ENCODE measurements at places on chromosomes 12 and 14. TPM values are rescaled to one million over a fixed set of nuclear protein-coding genes. Genes with fewer than 3 reads are reported as not detected.

SERPINA3 gene
- 85.0 TPM for total RNA-seq

EEA1 gene
- total RNA-seq = 26.1 TPM

INSM2 gene
- not detected for total RNA-seq

FKBP4 gene
- total RNA-seq = 35.5 TPM

IL26 gene
- not detected for total RNA-seq

SLC10A1 gene
- not detected for total RNA-seq

FAM234B gene
- total RNA-seq = 5.9 TPM

TTC6 gene
- not detected for total RNA-seq

CAPS2 gene
- 29.3 TPM for total RNA-seq

CACNA1C gene
- total RNA-seq = 6.3 TPM

GRCh38 chr14:103014466-103015228 is 42.7 kb downstream of the CDC42BPB start:
- no peak overlapping the region for H3K4me3 ChIP-seq
- H3K4me1 ChIP-seq = peaks cover 55% of the 10 kb centered on the region
- DNase-seq = no peak
- H3K36me3 ChIP-seq = peaks cover 22% of the 10 kb centered on the region

- H3K4me1 ChIP-seq = peaks cover 49% of the 10 kb centered on the region
- no peaks in the 10 kb centered on the region for H3K27me3 ChIP-seq
- H3K27ac ChIP-seq = no peak overlapping the region
- H3K36me3 ChIP-seq = no peaks in the 10 kb centered on the region
- no peak for DNase-seq
Observed at GRCh38 chr12:108697905-108698304, 33.4 kb downstream of the CORO1C start.

DNA sequence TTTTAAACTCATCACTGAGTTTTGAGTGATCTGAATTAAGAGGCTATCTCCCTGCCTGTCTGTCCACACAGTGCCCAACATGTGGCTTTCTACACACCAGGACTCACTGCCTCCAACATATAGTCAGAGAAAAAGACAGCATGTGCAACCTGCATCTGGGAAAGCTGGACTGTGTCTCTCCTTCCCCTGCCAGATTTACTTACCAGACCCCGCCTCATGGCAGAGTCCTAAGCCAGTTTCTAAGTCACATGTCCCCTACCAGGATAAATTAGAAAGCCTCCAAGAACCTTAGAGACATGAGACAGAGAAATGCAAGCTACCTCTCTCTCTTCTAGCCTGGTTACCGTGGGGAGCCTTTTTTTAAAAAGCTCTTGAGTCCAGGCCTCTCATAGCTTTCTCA is 2.7 kb upstream of the HDAC7 start:
- H3K4me1 ChIP-seq = peaks cover 5% of the 10 kb centered on the region
- no peaks in the 10 kb centered on the region for H3K27me3 ChIP-seq
- no peaks in the 10 kb centered on the region for H3K36me3 ChIP-seq

GRCh38 chr12:41605545-41606305 is 417.6 kb downstream of the PDZRN4 start:
- H3K4me3 ChIP-seq = no peak overlapping the region
- no peak for DNase-seq
- H3K36me3 ChIP-seq = no peaks in the 10 kb centered on the region
- peaks cover 9% of the 10 kb centered on the region for H3K4me1 ChIP-seq

GRCh38 chr12:46534327-46534840 is 161.8 kb upstream of the SLC38A2 start:
- DNase-seq = no peak
- no peak overlapping the region for H3K4me3 ChIP-seq
- H3K27me3 ChIP-seq = no peaks in the 10 kb centered on the region
- H3K27ac ChIP-seq = no peak overlapping the region
- H3K36me3 ChIP-seq = no peaks in the 10 kb centered on the region

GRCh38 chr12:45981075-45981837 is 9.1 kb downstream of the SCAF11 start:
- H3K36me3 ChIP-seq = no peaks in the 10 kb centered on the region
- H3K27ac ChIP-seq = no peak overlapping the region
- H3K27me3 ChIP-seq = no peaks in the 10 kb centered on the region
- peaks cover 16% of the 10 kb centered on the region for H3K4me1 ChIP-seq

DNA sequence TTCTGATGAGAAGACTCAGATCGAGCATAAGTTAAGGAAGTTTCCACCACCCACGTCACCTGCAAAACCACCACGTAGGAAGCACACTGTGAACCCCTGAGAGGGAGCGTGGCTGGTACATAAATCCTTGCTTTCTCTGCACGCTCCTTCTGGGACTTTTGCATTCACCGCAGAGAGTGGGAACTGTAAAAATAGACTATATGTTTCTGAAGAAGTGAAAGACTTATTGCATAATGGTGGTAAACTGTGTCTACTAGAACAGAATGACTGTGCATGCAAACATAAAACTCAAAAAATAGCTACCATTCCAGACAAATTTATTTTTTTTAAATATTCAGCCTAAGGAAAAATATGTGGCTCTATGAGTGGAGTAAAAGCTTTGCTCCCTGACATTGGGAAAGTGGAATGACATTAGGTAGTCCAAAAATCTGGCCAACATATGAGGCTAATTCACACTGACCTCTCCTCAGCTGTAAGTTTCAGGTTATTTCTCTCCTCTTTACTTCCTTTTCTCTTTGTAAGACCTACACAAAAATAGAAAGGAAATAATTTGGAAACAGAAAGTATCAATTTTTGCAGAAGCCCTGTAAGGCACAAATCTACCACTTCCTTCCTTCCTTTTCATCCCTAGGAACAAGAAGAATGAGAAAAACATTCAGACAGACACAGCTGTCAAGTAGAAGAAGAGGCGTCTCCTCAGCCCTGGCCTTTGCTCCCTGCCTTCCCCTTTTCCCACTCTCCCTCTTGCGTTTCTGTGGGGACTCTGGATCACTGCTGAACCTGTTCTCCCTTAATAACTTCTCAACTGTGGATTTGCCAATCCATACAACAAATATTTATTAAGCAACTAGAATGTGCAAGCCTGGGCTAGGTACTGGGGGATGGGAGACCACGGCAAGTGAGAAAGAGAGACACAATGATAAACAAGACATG is 264.3 kb upstream of the FOXN3 start:
- no peaks in the 10 kb centered on the region for H3K36me3 ChIP-seq
- H3K27me3 ChIP-seq = no peaks in the 10 kb centered on the region
- no peak overlapping the region for H3K27ac ChIP-seq
- no peak for DNase-seq
- H3K4me3 ChIP-seq = no peak overlapping the region

DNA sequence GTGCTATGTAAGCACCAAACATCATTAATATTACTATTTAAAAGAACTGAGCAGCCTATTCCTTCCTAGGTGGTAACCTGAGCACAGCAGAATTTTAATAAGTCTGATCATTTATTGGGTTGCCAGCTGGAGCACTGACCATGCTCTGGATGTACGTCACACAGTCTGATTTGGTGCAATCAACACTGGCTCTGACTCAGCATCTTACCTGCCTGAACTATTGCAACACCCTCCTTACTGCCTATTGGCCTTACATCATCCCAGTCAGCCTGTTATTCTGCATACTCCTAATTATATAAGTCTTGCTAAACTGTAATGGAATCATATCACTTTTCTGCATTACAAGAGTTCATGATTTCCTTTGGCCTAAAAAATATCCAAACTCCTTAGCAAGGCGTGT is 149.7 kb downstream of the PTPRO start:
- no peaks in the 10 kb centered on the region for H3K36me3 ChIP-seq
- H3K27me3 ChIP-seq = peaks cover 3% of the 10 kb centered on the region
- no peak overlapping the region for H3K4me3 ChIP-seq
- no peak overlapping the region for H3K27ac ChIP-seq
- no peak for DNase-seq
- no peaks in the 10 kb centered on the region for H3K4me1 ChIP-seq

DNA sequence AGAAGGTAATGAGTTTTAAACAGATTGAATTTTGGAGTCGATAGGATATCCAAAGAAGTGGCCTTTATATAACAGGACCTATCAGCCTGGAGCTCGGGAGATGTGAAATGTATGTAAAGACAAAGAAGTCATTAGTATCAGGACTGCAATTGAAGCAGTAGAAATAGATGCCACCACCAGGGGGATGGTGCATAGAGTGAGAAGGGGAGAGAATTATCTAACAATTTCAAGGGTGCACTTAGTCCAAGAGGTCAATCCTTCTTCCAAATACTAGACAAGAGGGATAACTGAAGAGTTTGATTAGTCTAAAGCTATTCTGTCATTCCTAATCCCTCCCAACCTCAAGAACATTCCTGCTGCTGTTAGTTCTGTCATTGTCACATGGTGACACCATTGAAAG is 127.8 kb downstream of the CFAP54 start:
- H3K27me3 ChIP-seq = no peaks in the 10 kb centered on the region
- no peak overlapping the region for H3K4me3 ChIP-seq
- no peaks in the 10 kb centered on the region for H3K4me1 ChIP-seq
- no peak for DNase-seq

DNA sequence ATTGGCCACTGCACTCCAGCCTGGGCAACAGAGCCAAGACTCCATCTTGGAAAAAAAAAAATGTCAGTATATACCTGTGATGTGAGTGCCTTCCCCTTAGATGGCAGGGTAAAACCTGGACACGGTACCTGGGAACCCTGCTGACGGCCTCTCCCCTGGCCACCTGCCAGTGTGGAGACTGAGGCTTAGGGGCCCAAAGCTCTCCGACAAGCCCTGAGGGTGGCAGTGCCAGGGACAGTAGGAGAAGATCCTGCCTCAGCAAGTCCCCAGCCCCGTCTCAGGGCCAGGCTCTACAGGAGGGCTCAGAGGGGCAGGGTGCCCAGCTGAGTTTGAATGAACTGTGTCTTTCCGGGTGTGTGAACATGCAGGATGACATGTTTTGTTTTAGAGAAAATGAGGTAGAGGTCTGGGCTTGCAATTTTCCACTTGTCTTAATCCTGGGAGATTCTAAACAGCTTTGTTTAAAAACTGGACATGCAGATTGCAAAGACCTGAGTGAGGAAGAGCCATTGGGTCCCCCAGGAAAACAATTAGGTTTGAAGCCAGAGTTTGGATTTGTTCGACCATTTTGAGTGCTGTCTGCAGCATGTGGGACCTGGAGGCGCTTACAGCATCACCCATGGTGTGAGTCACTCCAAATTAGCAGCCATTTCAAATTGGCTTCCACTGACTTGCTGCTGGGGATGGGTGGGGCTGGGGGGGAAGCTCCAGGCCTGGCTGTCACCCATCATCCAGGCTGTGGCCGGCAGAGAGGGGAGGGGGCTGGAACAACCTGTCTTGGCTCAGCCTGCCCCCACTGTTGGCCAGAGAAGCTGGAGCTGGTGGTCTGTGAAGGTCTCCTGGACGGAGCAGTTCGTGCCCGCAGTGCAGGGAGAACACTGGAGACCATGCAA is 10.8 kb downstream of the TSPAN9 start:
- no peaks in the 10 kb centered on the region for H3K27me3 ChIP-seq
- DNase-seq = no peak
- peaks cover 18% of the 10 kb centered on the region for H3K4me1 ChIP-seq
- no peaks in the 10 kb centered on the region for H3K36me3 ChIP-seq

DNA sequence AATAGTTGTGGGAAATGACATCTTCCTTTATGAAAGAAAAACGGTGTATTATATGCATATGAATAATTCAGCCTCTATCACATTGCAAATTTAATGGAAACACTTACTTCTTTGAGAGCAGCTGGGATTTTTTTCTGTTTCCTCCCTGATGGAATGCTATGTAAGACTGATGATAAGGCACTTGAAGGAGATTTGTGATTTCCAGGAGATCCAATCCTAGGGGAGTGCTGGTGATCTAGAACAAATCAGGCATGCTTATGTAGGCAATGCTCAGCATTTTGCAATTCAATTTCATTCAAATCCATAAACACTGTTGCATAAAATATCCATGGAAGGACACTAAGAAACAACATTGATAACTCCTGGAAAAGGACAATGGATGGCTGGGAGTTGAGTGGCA is 16.0 kb upstream of the NR2C1 start:
- no peak overlapping the region for H3K27ac ChIP-seq
- H3K36me3 ChIP-seq = peaks cover 15% of the 10 kb centered on the region
- no peak overlapping the region for H3K4me3 ChIP-seq
- H3K27me3 ChIP-seq = no peaks in the 10 kb centered on the region
- no peaks in the 10 kb centered on the region for H3K4me1 ChIP-seq

- H3K4me3 ChIP-seq = no peak overlapping the region
- no peak for DNase-seq
- no peaks in the 10 kb centered on the region for H3K27me3 ChIP-seq
- no peaks in the 10 kb centered on the region for H3K36me3 ChIP-seq
- H3K4me1 ChIP-seq = no peaks in the 10 kb centered on the region
Observed at GRCh38 chr12:112855375-112855774, 51.4 kb upstream of the OAS1 start.

GRCh38 chr12:63782466-63782865 is 2.8 kb downstream of the RXYLT1 start:
- H3K27me3 ChIP-seq = no peaks in the 10 kb centered on the region
- no peak overlapping the region for H3K4me3 ChIP-seq
- no peak for DNase-seq
- H3K27ac ChIP-seq = no peak overlapping the region
- peaks cover 6% of the 10 kb centered on the region for H3K4me1 ChIP-seq

DNA sequence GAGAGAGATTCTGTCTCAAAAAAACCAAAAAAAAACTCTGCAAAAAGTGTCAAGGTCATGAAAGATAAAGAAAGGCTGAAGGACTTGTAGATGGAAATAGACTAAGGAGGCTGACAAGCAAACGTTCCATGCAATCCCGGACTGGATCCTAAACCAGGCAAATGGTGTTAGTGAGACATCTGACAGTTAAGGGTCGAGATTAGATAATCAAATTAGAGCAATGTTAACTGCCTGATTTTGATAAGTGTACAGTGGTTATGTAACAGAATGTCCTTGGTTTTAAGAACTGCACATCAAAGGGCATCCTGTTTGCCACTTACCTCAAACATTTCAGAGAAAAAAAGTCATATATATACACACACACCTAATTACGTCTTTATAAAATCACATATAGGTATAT is 3.5 kb upstream of the RAN start:
- DNase-seq = no peak
- no peaks in the 10 kb centered on the region for H3K36me3 ChIP-seq
- H3K27me3 ChIP-seq = no peaks in the 10 kb centered on the region
- H3K27ac ChIP-seq = no peak overlapping the region
- no peak overlapping the region for H3K4me3 ChIP-seq

DNA sequence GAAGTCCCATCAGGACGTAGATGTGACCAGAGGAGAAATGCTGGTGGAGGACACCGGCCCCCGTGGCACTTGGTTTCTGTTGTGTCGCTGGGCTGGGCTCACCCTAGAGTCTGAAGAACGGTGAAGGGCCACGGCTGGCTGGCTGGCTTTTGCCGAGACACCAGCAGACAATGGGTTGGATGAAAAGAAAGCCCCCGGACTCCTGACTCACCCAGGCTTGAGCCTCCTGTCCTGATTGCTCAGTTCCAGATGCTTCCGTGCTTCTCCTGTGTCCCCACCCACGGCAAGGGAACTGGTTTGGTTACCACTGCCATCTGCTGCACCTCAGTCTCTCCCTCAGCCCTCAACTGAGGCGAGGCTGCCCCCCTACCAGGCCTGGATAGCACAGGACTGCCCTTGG is 10.4 kb upstream of the ENDOU start:
- H3K4me3 ChIP-seq = no peak overlapping the region
- no peak for DNase-seq
- peaks cover 11% of the 10 kb centered on the region for H3K4me1 ChIP-seq
- no peaks in the 10 kb centered on the region for H3K36me3 ChIP-seq
- H3K27ac ChIP-seq = peak overlapping the region; percentile 90

Measured in tibial nerve (tissue), 4 donors.